ENCODE measurements at places on chromosomes 11 and 22.

DNA sequence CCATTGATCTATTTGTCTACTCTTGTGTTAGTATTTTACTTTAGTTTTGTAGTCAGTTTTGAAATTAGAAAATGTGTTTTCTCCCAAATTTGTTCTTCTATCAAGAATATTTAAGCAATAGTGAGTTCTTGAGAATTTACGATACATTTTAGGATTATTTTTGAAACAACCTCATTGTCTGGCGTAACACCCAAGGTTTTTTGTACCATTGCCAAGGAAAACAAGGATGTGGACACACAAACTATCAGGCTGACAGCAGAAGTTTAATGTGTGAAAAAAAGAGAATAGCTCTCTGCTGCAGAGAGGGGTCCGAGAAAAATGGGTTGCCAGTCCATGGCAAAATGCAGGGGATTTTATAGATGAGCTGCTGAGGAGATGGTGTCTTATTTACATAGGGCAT, 865.1 kb upstream of the CNTN5 start:
- no peak for DNase-seq

DNA sequence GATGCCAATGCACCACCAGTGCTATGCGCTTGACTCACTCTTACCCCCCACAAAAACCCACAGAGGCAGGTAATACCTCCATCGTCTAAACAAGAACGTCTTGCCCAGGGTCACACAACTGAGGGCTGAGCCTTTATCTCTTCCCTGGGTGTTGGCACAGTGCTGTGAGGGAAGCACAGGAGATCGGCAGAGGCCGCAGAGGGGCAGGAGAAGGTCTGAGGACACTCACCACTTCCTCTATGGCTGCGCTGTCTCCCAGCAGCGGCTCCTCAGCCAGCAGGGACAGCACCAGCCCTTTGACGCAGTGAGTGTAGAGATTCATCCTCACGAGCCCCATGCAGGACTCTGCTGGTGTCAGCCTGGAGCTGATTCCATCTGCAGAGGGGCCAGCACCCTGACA, 19.9 kb downstream of the HPS4 start:
- no peak for DNase-seq

DNA sequence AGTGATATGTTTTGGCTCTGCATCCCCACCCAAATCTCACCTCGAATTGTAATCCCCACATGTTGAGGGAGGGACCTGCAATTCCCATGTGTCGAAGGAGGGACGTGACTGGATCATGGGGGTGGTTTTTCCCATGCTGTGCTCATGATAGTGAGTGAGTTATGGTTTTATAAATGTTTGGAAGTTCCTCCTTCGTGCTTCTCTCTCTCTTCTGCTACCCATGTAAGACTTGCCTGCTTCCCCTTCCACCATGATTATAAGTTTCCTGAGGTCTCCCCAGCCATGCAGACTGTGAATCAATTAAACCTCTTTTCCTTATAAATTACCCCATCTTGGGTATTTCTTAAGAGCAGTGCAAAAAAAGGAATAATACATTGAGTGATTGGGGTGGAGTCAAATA, 7.3 kb upstream of the CEP295 start:
- no peak for DNase-seq

GRCh38 chr11:12727563-12728211, 53.5 kb downstream of the TEAD1 start:
- DNase-seq, result no peak

DNA sequence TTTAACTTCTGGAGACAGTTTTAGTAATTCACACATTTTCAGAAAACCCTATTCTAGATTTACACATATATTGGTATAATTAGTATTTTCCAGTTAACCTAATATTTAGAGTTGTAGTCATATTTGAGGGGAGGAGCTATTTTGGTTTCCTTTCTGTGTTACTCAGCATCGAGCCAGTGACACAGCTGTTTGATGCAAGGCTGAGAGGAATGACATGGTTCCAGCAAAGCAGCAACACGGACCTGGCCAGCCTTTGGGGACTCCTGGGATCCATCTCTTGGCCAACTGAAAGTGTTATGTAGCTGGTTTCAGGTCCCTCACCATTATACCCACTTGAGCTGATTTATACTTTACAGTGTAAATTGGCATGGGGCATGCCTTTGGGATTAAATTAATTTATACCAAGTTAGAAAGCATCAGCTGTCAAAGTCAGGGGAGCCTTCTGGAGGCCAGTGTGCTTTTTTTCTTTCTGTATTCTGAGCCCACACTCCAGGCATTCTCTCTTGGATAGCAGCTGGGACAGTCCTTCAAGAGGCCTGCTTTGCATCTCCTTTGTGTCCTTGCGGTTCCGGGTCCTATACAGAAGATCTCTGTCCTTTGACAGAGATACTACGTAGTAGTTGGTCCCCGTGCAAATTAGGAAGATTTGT, 91.3 kb upstream of the SLC25A18 start:
- no peak for DNase-seq

DNA sequence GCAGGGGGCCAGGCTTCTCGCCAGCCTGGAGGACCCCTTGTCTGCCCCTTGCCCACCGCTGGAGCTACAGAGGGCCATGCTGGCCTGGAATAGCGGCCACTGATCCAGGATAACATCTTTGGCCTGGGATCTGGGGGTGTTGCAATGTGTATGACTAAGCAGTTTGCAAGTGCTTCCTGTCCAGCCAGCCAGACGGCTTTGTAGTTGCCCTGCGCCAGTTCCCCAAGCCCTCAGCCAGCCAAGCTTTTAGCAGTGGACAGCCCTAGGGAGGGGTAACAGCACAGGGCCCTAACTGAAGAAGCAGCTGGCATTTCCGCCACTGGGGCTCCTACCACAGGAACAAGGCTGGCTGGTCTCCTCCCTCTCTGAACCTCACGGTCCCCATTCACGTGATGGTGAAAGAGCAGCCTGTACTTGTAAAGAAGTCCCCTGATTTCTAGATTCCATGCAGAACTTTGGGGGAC, 32.1 kb downstream of the UQCR10 start:
- no peak for DNase-seq

- DNase-seq, result no peak
Observed at GRCh38 chr22:40498420-40499208, 128.2 kb downstream of the SGSM3 start.
